ENCODE measurements at places on chromosomes 7 and 10. TPM values are rescaled to one million over a fixed set of nuclear protein-coding genes. Genes with fewer than 3 reads are reported as not detected.
A peak's percentile ranks its signal among the peaks of the same experiment; 100 is the strongest.

- DNase-seq: no peak
Observed at GRCh38 chr7:39721345-39721744, 98.0 kb downstream of the RALA start.

- no peak for DNase-seq
Observed at GRCh38 chr7:79828866-79829265, 305.8 kb upstream of the GNAI1 start.

GALNT17 gene
- 7.8 TPM for total RNA-seq

PRRT4 gene
- total RNA-seq: 0.62 TPM

DNA sequence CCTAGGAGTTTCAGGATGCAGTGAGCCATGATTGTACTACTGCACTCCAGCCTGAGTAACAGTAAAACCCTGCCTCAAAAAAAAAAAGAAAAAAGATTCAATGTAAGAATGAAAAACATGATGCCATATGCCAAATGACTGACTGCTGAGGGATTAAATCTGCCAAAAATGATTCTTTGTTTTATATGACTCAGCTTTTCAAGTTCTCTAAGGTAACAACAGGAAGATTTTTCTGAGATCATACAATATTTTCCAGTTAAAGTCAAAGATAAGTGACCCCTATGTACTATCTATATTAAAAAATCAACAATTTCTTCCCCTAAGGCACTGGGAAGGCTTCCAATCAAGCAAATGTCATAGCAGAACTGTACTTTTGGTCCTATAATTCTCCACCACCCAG is 271.2 kb upstream of the IMMP2L start:
- DNase-seq: peak; percentile 31
